HCEC 1CT (cell line): ENCODE measurements at places on chromosomes 11 and 22.
A peak's percentile ranks its signal among the peaks of the same experiment; 100 is the strongest.

DNA sequence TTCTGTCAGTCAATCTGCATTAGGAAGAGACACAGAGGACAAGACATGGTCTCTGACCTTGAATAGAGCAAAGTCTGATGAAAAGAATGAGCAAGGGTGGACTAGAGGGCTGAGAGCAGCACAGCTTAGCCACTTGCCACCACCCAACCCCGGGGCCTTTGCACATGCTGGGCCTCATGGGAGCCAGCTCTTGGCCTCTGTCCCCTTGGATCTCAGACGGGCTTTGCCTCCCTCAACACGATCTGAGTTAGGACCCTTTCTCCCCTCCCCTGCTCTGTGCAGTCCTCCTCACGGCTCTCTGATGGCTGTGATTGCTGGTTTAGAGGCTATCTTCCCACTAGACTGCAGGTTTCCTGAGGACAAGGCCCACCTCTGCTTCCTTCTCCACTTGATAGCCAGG lies 131.6 kb upstream of the B3GAT1 start:
- DNase-seq, result no peak

- DNase-seq, result no peak
These were observed 4.9 kb downstream of the MYOD1 start for GRCh38 chr11:17724020-17724908.

- no peak for DNase-seq
These were observed 56.0 kb downstream of the USP35 start for GRCh38 chr11:78244546-78245255.

- no peak for DNase-seq
These were observed 176.7 kb upstream of the TENM4 start for GRCh38 chr11:79617561-79617960.

- peak; percentile 6 for DNase-seq
These were observed 1098.6 kb upstream of the CCDC90B start for GRCh38 chr11:84384731-84385130.

GRCh38 chr11:57322256-57323166 lies 2.2 kb downstream of the TNKS1BP1 start:
- DNase-seq, result peak; percentile 98

DNA sequence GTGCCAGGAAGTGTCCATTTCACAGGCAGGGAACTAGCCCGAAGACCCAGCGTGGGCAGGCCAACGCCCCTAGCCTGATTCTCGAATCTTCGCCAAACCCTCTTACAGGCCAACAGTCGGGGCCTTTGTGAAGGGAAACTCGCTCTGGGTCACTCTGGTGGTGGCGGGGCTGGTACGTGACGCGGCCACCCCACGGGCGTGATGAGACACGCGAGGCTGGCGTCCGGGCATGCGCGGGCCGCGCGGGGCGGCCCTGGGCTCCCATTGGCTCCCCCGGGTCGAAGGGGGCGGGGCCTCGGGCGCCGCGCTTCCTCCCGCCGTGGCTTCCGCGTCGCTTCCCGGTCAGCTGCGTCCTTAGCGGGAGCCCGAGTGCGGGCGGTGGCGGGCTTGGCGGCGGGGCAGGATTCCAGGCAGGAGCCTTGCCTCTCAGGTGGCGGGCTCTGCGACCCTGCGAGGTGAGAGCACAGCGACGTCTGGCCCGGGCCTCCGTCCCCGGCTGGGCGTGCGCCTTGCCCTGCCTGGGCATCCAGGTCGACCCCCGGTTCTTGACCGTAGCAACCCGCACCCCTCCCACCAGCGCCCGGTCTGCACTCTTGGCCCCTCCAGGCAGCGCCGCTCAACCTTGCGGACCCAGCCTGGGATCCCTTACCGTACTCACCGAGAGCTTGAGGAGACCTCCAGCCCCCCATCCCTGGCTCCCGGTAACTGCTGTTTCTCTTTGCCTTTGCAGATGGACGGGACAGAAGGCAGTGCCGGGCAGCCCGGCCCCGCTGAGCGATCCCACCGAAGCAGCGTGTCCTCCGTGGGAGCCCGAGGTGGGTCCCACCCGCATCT lies at the start of gene FRMD8:
Gene FRMD8, plus strand, starts transcription at position 331 of the 834 bp plus-strand sequence. Its CDS starts 400 bp downstream, at position 731.
- DNase-seq, result peak; percentile 76

DNA sequence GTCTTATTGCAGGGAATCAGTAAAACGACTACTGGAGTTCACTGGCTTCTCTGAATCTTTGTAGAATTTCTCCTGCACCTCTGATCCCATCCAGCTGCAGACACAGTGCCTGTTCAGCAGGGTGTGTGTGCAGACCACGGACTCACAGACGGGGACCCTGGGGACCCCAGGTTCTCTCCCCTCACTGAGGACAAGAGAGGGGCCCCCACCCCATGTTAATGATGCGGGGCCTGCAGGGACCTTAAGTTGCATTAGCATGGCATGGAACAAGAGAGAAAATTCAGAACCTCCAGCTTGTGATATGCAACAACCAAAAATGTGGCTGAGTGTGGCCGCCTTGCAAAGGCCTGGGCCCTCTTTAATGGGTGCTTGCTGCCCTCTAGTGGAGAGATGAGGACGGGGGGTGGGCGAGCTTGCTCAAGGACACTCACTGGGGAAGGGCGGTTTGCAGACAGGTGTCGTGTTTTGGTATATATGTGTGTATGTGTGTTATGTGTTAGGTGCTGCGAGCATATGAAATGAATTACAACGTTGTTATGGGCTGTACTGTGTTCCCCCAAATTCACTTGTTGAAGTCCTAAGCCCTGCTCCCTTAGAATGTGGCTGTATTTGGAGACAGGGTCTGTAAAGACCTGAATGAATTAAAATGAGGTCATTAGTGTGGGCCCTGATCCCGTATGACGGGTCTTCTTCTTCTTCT lies 84.4 kb upstream of the SEPTIN5 start:
- peak; percentile 48 for DNase-seq

GRCh38 chr11:31767066-31767465 lies 44.1 kb downstream of the PAX6 start:
- no peak for DNase-seq

DNA sequence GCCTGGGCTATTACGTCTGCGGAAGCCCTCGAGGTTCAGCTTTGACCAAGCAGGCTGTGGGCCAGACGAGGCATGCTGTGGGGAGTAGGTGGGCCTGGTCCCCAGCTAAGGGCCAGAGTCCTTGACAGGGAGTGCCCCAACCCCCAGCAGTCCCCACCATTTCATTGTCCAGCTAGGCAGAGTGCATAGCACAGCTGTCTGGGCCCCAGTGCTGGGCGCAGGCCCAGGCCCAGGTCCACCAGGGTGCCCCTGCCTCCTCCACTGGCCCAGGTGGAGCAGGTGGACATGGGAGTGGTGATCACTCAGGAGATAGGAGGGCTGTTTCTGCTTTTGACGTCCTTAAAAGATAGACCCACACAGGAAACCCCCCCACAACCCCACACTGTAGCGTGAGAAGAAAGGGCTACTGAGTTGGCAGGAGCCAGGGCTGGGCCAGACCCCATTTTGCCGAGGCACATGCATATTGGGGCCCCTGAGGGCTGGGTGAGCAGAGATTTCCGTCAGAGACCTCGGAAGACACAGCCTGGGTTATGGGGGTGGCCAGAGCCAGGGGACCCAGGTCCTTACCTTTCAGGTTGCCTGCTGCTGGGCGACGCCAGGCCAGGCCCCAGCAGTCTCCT lies 11.7 kb upstream of the SUSD2 start:
- DNase-seq, result no peak

DNA sequence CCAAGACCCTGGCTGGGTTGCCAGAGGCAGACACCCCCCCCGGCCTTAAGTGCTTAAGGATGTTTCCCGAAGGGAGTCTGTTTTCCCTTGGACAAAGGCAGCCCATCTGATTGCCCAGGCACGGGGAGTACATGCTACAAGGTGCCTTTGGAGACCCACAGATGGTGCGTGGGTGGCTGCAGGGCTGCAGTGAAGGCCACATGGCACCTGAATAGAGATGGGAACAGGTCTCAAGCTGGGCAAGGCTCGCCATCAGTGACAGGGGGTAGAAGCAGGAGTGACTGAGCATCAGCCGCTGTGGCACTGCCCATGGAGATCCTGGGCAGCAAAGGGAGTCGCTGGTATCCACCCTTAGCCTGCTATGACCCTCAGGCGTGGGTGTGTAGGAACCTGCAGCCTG lies 2.4 kb downstream of the RTL6 start:
- no peak for DNase-seq

GRCh38 chr11:128970598-128971190 lies 28.0 kb upstream of the TP53AIP1 start:
- no peak for DNase-seq

DNA sequence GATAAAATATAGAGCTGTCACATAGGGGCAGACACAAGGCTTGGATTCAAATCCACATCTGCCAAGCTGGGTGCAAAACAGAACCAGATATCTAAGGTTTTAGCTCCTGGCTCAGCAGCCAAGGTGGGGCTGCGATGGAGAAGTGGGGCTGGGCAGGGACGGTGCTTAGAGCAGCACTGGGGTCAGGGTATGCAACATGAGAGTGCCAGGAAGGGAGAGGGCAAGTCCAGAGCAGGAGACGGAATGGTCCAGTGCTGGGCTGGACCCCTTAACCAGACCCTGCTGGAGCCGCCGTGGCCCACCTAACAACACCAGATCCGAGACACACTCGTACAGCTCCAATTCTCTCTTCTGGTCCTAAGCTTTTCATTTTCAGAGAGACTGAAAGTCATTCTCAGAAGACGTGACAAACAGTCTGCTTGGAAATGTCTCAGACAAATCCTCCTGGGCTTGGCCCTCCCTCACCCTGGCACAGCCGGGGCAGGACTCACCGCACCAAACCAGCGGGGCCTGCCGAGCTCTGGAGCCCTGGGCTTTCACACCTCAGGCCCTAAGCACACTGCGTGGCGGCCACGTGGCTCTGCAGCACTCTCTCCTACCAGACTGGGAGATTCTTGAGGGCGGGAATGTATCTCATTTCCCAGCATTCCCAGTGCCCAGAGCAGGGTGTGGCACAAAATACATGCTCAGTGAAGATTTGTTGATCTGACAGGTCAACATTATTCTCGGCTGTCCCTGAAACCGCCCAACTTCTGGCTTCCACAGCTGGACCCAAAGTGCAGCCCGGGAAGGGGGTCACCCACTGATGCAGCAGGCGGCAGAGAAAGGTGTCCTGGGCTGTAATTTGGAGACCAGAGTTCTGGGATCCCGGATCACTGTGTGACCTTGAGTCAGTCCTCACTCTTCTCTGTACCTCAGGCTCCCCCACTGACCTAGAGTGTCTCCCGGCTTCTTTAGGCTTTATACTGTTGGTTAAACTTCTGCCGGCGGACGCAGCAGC lies 11.6 kb downstream of the LRRC32 start:
- DNase-seq, result no peak

GRCh38 chr11:88340366-88340935 lies 2.9 kb upstream of the CTSC start:
- peak; percentile 68 for DNase-seq

DNA sequence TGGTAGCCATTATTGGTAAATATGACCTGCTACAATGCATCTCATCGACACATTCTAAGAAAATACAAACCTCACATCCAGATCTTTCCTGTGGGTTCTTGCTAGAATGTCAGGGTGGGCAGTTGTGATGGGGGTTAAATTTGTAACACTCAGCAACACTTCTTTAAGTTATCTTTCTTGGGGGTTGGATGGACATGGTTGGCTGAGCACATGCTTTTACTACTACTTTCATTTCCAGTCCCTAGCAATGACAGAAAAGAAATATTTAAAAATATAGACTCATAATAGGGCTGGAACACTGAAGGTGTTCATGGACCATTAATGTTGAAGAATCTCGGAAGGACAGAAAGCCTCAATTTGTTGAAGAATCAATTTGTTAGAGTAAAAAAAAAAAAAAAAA lies 57.6 kb downstream of the APOL3 start:
- DNase-seq, result no peak

DNA sequence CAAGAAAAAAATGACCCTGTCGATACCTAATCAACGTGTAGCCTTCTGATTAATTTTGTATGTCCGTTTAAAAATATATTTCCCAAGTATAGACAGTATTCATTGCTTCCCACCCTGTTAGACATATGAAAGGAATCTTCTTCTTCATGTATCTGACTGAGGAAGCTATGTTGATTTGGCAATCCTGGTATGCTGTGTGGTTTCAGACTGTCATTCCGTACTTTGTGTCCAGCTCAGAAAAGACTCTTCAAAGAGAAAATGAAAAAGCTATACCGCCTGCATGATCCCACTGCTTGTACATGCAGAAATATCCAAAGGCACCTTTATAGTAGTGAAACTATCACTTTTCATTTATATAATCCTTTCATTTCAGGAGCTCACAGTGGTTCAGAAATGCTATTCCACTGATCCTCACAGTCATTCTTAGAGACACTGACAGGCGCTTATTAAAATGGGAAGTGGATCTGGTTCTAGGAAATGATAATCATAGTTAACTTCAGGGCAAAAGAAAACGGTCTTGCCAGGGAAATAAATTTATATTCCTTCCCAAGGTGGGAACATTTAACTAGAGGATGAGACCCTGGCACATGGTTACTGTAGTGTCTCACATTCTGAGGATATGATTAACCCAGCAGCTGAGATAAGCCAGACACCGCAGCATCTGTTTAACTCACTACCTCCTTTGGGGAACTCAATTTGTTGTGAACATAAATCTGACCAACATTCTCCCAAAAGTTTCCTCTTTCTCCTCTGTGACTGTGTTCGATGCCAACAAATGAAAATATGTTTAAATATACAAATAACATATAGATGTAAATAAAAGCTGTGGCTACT lies 599.2 kb upstream of the LUZP2 start:
- DNase-seq, result peak; percentile 92

DNA sequence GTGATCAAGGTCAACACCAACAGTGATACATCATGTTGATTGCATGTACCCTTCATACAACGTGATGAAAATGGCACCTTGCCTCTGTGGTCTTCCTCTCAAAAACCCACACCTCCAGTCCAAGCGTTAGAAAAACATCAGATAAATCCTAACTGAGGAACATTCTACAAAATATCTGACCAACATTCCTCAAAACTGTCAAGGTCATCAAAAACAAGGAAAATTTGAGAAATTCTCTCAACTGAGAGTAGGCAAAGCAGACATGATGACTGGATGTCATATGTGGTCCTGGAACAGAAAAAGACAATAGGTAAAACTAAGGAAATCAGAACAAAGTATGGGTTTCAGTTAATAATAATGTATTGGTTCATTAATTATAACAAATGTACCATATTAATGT lies 64.0 kb upstream of the POU2AF1 start:
- no peak for DNase-seq

DNA sequence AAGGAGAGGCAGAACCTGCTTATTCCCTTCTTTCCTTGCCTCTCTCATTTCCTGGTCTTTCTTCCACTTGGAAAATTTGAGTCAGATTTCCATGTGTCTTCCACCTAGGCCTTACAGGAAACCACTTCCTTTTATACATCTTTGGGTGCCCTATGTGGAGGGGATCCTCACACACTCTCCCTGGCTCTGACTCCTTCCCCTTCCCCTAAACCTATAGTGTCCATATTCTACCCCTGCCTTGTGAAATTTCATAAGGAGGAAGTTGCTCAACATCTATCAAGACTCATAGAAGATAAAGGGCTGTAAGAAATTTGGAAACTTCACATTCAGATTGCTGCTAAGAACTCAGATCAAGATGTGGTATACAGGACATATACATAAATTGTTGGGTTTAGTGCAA lies 20.4 kb downstream of the TUG1 start:
- no peak for DNase-seq
